Colonic mucosa (tissue), 4 donors: ENCODE measurements at places on chromosomes 11 and 22. TPM values are rescaled to one million over a fixed set of nuclear protein-coding genes. Genes with fewer than 3 reads are reported as not detected.
A peak's percentile ranks its signal among the peaks of the same experiment; 100 is the strongest.

GRCh38 chr11:93542811-93543229 lies 371 bp downstream of the SMCO4 start:
- H3K27me3 ChIP-seq: no peaks in the 10 kb centered on the region
- DNase-seq: peak; percentile 37
- H3K27ac ChIP-seq: peak overlapping the region; percentile 73
- H3K4me1 ChIP-seq: no peaks in the 10 kb centered on the region
- H3K36me3 ChIP-seq: no peaks in the 10 kb centered on the region

DNA sequence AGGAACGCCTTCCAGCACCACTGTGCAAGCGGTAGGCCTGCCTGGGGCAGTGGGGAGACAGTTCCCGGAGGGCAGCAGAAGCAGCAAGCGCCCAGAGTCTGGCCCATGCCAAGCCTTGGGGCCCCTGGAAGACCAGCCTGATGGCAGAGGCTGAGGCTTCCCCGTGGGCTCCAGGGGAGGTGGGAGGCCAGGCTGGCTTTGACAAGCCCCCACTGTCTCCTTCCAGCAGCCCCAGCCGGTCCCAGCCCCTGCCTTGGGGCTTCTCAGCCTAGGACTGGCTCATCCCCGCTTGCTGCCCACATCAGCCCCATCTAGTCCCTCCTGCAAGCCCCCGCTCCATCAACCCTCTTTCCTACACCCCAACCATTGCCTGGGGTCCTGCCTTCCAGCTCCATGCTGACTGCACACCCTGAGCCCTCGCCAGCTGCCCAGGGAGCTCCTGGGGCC lies 46.7 kb downstream of the IGF2 start:
- H3K36me3 ChIP-seq: no peaks in the 10 kb centered on the region
- no peak overlapping the region for H3K4me3 ChIP-seq
- no peaks in the 10 kb centered on the region for H3K27me3 ChIP-seq
- DNase-seq: no peak
- H3K4me1 ChIP-seq: no peaks in the 10 kb centered on the region

The LGR4 gene
- 94.5 TPM for total RNA-seq

- no peaks in the 10 kb centered on the region for H3K36me3 ChIP-seq
- no peak overlapping the region for H3K4me3 ChIP-seq
- no peak for DNase-seq
- no peaks in the 10 kb centered on the region for H3K27me3 ChIP-seq
- no peak overlapping the region for H3K27ac ChIP-seq
Measured at GRCh38 chr11:127524618-127525017, 524.0 kb upstream of the KIRREL3 start.

The OR51B2 gene
- not detected for total RNA-seq

GRCh38 chr22:21446128-21446826 lies 20.9 kb upstream of the TMEM191C start:
- no peak overlapping the region for H3K4me3 ChIP-seq
- H3K4me1 ChIP-seq: no peaks in the 10 kb centered on the region
- DNase-seq: no peak
- H3K36me3 ChIP-seq: peaks cover 4% of the 10 kb centered on the region
- no peak overlapping the region for H3K27ac ChIP-seq

The ME3 gene
- 20.3 TPM for total RNA-seq

The MS4A6E gene
- total RNA-seq: not detected

DNA sequence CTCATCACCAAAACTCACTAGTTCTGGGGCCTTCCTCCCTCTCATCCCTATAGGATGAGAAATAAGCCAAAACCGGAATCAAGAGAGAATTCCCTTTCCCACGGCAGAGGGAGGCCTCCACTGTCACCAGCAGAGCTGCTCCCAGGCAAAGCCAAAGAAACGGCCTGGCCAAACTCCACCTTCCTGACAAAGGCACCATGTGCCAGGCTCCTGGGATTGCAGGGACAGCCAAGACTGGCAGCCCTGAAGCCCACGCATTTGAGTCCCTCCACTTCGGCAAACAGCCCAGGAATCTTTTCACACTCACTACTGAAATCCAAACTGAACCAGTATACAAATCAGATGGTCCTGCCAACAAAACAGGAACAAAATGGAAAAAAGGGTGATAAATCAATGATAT lies 6.1 kb downstream of the SMCO4 start:
- DNase-seq: no peak
- H3K4me3 ChIP-seq: no peak overlapping the region
- H3K36me3 ChIP-seq: no peaks in the 10 kb centered on the region
- no peaks in the 10 kb centered on the region for H3K4me1 ChIP-seq

GRCh38 chr22:41699264-41700107 lies at the start of gene MEI1:
Gene MEI1, plus strand, starts transcription at chr22:41699503. Its CDS starts 36 bp downstream, at chr22:41699539.
- H3K27me3 ChIP-seq: no peaks in the 10 kb centered on the region
- H3K27ac ChIP-seq: no peak within 1 kb of the TSS
- H3K4me1 ChIP-seq: peaks cover 7% of the 10 kb centered on the region
- no peak within 1 kb of the TSS for H3K4me3 ChIP-seq
- H3K36me3 ChIP-seq: no peaks in the 10 kb centered on the region

The UBQLNL gene
- not detected for total RNA-seq

- H3K27me3 ChIP-seq: no peaks in the 10 kb centered on the region
- no peaks in the 10 kb centered on the region for H3K4me1 ChIP-seq
- DNase-seq: no peak
Measured at GRCh38 chr22:44574057-44574639, 76.1 kb upstream of the RTL6 start.

The CEP126 gene
- 3.6 TPM for total RNA-seq

DNA sequence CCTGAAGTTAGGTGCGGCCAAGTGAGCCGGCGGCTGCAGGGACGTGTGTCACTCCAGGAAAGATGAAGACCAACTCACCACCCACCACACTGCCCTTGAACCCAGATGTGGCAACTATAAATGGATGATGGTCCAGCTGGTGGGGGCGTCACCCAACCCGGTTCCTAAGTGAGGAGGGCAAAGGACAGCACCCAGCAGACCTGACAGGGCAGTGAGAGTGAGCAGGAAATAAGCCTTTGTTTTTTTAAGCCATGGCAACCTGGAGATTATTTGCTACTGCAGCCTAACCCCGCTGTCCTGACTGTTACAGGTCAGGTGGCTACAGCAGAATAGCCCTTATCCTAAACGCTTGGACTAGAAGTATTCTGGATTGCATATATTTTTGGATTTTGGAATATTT lies 228.9 kb downstream of the CTTN start:
- DNase-seq: peak; percentile 87
- H3K4me3 ChIP-seq: no peak overlapping the region
- H3K36me3 ChIP-seq: no peaks in the 10 kb centered on the region
- H3K4me1 ChIP-seq: peaks cover 17% of the 10 kb centered on the region
- no peaks in the 10 kb centered on the region for H3K27me3 ChIP-seq

- H3K27ac ChIP-seq: no peak overlapping the region
- no peak for DNase-seq
- H3K27me3 ChIP-seq: no peaks in the 10 kb centered on the region
- H3K36me3 ChIP-seq: no peaks in the 10 kb centered on the region
- H3K4me3 ChIP-seq: no peak overlapping the region
- H3K4me1 ChIP-seq: no peaks in the 10 kb centered on the region
Measured at GRCh38 chr11:35234460-35235156, 95.6 kb downstream of the CD44 start.

- H3K27me3 ChIP-seq: no peaks in the 10 kb centered on the region
- DNase-seq: no peak
- no peaks in the 10 kb centered on the region for H3K36me3 ChIP-seq
- no peak overlapping the region for H3K27ac ChIP-seq
- no peaks in the 10 kb centered on the region for H3K4me1 ChIP-seq
Measured at GRCh38 chr11:95057959-95058358, 8.7 kb downstream of the KDM4F start.

The RIC3 gene
- total RNA-seq: 2.0 TPM

- peaks cover 17% of the 10 kb centered on the region for H3K4me1 ChIP-seq
- H3K36me3 ChIP-seq: no peaks in the 10 kb centered on the region
- no peaks in the 10 kb centered on the region for H3K27me3 ChIP-seq
- no peak overlapping the region for H3K27ac ChIP-seq
Measured at GRCh38 chr11:64324692-64325469, 7.0 kb downstream of the PRDX5 start.

The DGCR6L gene
- 27.0 TPM for total RNA-seq

DNA sequence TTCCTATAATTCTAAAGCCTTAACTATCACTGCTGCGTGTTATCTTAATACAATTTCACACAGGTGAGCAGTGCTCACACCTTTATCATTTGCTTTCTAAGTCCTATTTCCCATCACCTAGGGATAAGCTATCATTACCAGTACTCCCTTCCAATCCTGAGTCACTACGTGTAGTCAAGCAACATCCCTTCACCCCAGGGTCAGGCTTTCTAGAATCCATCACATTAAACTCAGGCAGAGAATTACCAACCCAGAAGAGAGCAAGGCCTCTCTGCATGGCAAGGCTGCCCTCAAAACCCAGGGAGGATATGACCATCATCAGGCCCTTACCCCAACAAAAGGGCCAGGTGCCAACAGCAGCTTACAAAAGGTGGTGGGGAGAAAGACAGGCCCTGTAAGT lies 9.8 kb downstream of the PACSIN2 start:
- no peak overlapping the region for H3K4me3 ChIP-seq

GRCh38 chr11:48005831-48006270 lies 25.5 kb downstream of the PTPRJ start:
- peaks cover 15% of the 10 kb centered on the region for H3K4me1 ChIP-seq
- no peak for DNase-seq
- H3K27me3 ChIP-seq: no peaks in the 10 kb centered on the region
- no peak overlapping the region for H3K4me3 ChIP-seq

The TRPC6 gene
- total RNA-seq: 0.96 TPM

GRCh38 chr11:102551169-102551781 lies 20.7 kb upstream of the MMP7 start:
- no peaks in the 10 kb centered on the region for H3K36me3 ChIP-seq
- no peak for DNase-seq
- H3K27me3 ChIP-seq: no peaks in the 10 kb centered on the region
- no peak overlapping the region for H3K4me3 ChIP-seq
- H3K4me1 ChIP-seq: no peaks in the 10 kb centered on the region
- no peak overlapping the region for H3K27ac ChIP-seq

- H3K36me3 ChIP-seq: no peaks in the 10 kb centered on the region
- no peak overlapping the region for H3K4me3 ChIP-seq
- no peaks in the 10 kb centered on the region for H3K4me1 ChIP-seq
- H3K27ac ChIP-seq: no peak overlapping the region
- no peak for DNase-seq
Measured at GRCh38 chr11:119149786-119150275, 979 bp downstream of the ABCG4 start.

GRCh38 chr11:15972838-15973237 lies 383.5 kb downstream of the SOX6 start:
- no peaks in the 10 kb centered on the region for H3K36me3 ChIP-seq
- H3K27ac ChIP-seq: no peak overlapping the region
- H3K4me1 ChIP-seq: no peaks in the 10 kb centered on the region
- no peak overlapping the region for H3K4me3 ChIP-seq
- no peak for DNase-seq

DNA sequence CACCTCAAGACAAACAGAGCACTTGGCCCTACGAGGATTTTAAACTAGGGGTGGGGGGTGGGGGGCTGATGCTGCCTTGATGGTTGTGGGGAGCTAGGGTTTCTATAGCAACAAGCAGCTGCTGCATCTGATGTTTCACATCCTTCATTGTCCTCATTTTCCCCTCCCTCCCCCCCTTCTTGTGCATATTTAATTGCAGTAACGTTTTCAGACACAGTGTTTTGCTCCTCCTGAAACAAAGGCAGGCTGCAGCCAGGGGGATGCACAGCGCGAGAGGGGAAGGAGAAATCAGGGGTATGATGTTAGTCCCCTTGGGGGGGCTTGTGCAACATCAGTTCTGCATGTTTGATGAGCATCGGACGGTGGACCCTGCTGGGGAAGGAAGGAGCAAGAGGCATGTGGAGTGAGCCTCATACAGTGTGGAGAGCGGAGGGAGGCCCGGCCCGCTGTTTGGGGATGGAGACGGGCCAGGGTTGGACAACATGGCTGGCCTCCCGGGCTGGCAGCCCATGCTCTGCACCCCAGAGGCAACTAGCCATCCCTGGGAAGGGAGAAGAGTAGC lies 208.3 kb downstream of the CEP164 start:
- no peak for DNase-seq
- H3K27ac ChIP-seq: no peak overlapping the region
- H3K4me1 ChIP-seq: no peaks in the 10 kb centered on the region
- no peaks in the 10 kb centered on the region for H3K36me3 ChIP-seq

DNA sequence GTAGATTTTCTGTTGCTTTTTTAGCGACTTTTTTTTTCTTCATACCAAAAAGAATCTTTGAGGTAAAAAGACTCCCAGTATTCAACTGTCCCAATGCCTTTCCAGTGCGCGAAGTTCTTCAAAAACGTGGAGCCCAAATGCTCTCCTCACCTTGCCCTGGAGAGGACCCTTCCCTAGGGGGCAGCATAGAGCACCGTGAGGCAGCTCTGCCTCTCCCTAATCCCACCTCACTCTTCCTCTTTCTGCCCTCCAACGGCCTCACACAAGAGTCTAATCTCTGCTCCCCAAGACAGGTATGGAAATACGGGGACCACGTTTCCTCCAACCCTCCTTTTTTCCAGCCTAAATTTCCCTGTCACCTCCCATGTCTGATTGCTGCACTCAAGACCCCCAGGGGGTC lies 117.5 kb upstream of the ALX4 start:
- no peaks in the 10 kb centered on the region for H3K36me3 ChIP-seq
- H3K4me3 ChIP-seq: no peak overlapping the region
- H3K4me1 ChIP-seq: no peaks in the 10 kb centered on the region
- peak; percentile 18 for DNase-seq

The OR8B8 gene
- total RNA-seq: not detected

- no peak for DNase-seq
- no peak overlapping the region for H3K4me3 ChIP-seq
- H3K36me3 ChIP-seq: no peaks in the 10 kb centered on the region
- H3K27ac ChIP-seq: no peak overlapping the region
- H3K27me3 ChIP-seq: no peaks in the 10 kb centered on the region
Measured at GRCh38 chr11:76123248-76123647, 83.1 kb downstream of the WNT11 start.

GRCh38 chr11:87528752-87529151 lies 491.0 kb downstream of the TMEM135 start:
- no peak overlapping the region for H3K27ac ChIP-seq
- H3K4me1 ChIP-seq: no peaks in the 10 kb centered on the region
- H3K36me3 ChIP-seq: no peaks in the 10 kb centered on the region
- DNase-seq: no peak

GRCh38 chr11:83120327-83120726 lies 36.6 kb upstream of the PCF11 start:
- H3K27ac ChIP-seq: no peak overlapping the region
- no peak overlapping the region for H3K4me3 ChIP-seq
- peaks cover 6% of the 10 kb centered on the region for H3K4me1 ChIP-seq
- DNase-seq: no peak

The CYTH4 gene
- 7.4 TPM for total RNA-seq

GRCh38 chr22:22479999-22480532 lies 28.5 kb downstream of the ZNF280B start:
- H3K4me1 ChIP-seq: no peaks in the 10 kb centered on the region
- DNase-seq: no peak
- H3K4me3 ChIP-seq: no peak overlapping the region
- H3K36me3 ChIP-seq: no peaks in the 10 kb centered on the region
- no peak overlapping the region for H3K27ac ChIP-seq

DNA sequence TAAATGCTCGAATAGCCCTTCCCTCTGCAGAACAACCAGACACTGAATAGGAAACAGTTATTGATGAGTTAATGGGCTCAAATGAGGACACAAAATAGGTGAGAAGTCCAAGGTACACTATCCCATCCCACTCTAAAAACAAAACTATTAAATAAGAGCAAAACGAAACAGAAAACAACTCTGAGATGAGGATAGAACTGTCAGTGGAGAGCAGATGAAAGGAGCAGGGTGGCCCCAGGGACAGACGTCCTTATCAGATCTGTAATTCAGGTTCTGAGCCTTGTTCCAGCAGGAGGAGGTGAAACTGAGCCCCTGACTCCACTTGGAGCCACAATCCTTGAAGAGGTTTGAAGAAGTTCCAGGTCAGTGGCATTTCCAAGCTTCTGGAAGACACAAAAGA lies 8.5 kb upstream of the SNX19 start:
- no peak overlapping the region for H3K4me3 ChIP-seq
- no peaks in the 10 kb centered on the region for H3K27me3 ChIP-seq

The GGTLC2 gene
- total RNA-seq: not detected
